NCI-H2107 (cell line): ENCODE measurements at places on chromosomes 16 and 17.

DNA sequence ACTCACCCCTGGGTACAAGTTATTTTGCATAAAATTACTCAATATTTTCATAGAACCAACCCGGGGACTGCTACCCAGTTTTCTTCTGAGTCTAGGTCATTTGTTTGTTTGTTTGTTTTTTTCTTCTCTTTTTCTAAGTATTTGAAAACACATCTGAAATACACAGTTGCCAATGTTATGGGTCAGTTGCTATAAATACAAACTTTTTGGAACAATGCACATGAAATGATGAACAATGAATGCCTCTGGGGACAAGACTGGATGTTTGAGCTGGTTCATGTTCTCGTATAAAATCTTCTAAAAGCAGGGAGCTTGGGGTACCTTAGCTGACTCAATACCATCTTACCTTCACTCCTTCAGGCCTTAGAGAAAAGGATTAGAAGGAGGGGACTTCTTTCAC, 30.5 kb downstream of the TMEM238L start:
- DNase-seq = no peak

DNA sequence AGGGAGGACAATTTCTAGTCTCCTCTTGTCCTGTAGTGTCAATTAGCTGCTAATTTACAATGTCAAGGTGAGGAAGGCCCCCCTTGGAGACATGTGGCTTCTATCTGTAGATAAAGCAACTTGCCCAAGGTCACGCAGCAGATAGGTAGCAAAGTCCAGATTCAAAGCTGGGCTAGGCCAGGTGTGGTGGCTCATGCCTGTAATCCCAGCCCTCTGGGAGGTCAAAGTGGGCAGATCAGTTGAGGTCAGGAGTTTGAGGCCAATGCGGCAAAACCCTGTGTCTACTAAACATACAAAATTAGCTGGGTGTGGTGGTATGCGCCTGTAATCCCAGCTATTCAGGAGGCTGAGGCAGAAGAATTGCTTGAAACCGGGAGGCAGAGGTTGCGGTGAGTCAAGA, 11.1 kb downstream of the TRPV3 start:
- DNase-seq = no peak

- no peak for DNase-seq
These were observed 45.2 kb downstream of the NUP93 start for GRCh38 chr16:56775162-56775561.

- DNase-seq = no peak
These were observed 26.8 kb downstream of the NLRP1 start for GRCh38 chr17:5557485-5557884.

- no peak for DNase-seq
These were observed 6.9 kb upstream of the C16orf78 start for GRCh38 chr16:49366669-49367068.

DNA sequence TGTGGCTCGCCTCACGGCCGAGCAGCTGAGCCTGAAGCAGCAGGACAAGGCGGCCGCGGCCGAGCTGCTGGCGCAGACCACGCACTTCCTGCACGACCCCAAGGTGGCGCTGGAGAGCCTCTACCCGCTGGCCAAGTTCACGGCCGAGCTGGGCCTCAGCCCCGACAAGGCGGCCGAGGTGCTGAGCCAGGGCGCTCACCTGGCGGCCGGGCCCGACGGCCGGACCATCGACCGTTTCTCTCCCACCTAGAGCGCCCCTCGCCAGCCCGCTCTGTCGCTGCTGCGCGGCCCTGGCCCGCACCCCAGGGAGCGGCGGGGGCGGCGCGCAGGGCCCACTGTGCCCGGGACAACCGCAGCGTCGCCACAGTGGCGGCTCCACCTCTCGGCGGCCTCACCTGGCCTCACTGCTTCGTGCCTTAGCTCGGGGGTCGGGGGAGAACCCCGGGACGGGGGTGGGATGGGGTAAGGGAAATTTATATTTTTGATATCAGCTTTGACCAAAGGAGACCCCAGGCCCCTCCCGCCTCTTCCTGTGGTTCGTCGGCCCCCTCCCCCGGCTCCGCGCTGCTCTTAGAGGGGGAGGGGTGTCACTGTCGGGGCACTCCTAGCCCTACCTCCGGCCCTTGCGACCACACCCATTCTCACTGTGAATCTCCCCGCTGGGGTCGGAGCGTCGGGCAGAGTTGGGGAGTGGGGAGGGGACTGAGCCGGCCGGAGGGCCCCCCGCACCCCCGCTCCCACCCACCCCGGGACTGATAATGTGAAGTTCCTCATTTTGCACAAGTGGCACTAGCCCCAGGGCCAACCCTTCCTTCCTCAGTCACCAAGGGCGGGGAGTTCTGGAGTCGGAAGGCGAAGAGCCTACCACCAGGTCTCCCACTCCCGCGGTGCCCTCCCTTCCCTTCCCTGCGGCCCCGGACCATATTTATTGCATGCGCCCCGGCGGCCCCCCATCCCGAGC, 4.0 kb downstream of the HIC1 start:
- no peak for DNase-seq

DNA sequence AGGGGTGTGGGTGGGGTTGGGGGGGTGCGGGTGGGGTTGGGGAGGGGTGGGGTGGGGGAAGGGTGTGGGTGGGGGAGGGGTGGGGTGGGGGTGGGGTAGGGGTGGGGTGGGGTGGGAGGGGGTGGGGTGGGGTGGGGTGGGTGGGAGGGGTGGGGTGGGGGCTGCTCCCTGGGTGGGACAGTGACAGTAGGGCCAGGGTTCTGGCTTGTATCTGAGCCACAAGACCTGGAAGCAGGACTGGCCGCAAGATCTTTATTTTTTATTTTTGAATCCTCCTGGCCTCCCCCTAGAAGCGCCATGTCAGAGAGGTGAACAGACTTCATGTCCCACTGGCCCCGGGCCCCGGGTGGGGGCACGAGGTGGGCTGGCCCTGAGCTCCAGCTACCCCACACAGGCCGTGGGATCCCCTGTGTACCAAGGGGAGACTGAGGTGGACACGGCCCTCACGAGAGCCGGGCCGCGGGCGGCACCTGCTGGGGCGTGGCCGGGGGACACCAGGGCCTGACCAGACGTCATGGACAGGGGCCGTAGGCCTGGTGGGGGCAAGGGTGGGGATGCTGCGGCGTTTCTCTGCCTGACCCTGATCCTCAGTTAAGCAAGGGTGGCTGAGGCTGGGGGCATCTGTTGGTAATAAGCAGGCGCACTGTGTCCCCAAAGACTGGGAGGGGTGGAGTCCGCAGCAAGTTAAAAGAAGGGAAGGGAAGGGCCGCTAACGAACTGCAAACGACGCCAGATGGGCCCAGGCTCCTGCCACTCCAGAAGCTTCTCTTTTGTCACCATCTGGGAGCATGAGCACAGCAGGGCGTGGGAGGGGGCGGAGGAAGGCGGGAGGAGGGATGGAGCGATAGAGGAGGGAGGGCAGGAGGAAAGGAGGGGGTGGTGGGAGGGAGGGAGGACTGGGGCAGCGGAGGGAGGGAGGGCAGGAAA, 22.3 kb upstream of the PABPN1L start:
- no peak for DNase-seq

DNA sequence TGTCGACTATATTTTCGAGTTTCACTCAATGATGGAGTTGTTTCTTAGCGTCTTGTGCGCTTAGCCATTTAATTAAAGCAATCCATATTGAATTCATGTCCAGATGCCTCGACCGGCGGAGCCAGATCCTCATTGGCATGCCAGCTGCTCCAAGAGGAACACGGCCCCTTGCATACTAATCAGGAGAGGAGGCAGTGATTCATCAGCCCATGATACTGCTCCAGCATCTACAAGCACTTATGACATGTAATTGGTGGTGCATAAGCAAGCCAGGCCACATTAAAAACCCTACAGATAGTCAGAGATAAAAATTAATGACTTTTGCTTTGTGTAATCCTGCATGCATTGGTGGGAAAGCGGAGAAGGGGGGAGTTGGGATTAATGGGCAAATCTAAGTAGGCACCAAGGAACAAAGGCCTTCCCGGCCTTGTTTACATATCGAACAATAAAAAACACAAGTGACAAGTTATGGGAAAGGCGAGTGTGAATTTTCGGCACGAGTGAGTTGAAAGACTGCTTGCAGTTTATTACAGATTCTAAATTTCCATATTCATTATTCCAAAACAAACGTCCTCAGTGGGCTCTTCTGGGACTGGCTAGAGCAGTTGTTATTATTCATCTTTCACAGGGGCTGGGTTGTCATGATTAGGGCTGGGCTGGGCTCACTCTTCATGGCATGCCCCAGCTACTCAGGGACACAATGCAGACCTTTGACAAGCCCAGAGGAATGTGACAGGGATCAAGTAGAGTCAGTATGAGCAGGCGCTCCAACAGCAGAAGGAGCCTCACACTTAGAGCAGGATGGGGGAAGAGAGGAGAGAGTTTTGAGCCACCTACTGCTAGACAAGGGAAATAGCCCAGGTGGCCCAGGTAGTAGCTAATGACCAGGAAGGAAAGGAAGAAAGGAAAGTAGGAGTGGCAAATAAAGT, 281.7 kb upstream of the ZFHX3 start:
- no peak for DNase-seq

DNA sequence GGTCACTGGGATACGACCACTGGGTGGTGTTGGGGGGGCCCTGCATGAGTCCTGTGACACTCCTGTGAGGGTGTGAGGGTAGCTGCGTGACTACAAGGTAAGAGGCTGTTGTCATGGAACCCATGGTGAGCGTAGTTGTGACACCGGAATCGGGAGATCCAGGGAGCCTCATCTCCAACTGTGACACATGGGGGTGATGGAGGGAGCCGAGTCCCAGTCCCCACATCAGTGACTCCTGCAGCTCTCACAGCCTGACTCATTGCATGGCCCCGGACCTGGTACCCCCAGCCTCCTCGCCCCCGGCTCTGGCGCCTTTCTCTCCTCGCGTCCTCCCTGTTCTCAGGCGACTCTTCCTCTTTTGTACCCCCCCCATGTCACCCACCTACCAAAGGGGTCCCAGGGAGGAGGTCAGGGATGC, 14.2 kb downstream of the CDH16 start:
- no peak for DNase-seq

- no peak for DNase-seq
These were observed 587 bp downstream of the SNX20 start for GRCh38 chr16:50680556-50680893.

DNA sequence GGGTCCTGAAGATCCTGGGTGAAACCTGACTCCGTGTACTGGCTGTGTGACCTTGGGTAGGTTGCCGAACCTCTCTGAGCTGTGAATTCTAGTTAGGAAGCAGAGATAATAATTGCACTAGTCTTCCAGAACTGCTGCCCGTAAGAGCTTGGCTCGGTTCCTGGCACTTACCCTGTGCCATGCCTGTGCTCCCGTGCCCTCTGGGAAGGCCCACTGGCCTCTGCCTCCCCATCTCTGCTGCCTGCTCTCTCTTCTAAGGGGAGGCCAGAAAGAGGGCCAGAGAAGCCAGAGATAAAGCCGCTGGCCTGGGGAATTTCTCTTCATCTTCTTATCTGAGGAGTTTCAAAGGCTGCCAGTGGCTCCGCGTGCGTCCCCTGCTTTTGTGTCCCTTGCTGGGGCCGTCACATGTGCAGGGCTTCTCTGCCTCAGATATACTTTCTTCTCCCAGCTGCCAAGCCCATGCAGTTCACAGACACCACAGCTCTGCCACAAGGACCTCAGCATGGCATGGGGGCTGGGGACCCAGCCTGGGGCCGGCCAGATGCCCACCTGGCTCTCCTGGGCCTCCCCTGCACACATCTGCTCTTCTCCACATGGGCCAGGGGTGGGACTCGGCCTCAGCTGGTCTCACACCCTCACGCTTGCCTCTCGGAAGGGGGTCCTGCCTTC, 145.2 kb downstream of the SDK2 start:
- DNase-seq = no peak

- DNase-seq = no peak
These were observed 2.0 kb downstream of the CORO7 start for GRCh38 chr16:4414187-4414917.

- DNase-seq = no peak
These were observed 2.2 kb upstream of the SMTNL2 start for GRCh38 chr17:4582101-4582501.

- DNase-seq = no peak
These were observed 68.3 kb downstream of the WIPI1 start for GRCh38 chr17:68389041-68389440.

DNA sequence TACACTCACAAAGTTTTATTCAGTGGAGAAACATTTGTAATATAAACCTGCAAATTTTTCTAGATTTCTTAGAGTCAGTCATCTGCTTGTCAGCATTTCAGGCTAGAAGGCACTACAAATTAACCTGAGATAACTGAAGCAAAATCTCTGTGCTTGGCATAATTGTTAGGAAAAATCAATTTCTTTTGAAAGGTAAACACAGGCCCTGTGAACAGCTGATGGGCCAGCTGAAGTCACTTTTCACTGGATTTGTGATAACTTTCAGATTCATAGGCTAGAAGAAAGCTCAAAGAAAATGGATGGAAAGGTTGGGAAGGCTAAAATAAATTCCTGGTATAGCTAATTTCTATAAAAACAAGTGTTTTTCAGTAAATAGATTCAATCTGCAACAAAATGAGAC, 34.0 kb upstream of the SLC6A2 start:
- no peak for DNase-seq

- DNase-seq = no peak
These were observed 55.4 kb downstream of the CREBBP start for GRCh38 chr16:3825103-3825502.

- DNase-seq = no peak
These were observed 7.2 kb downstream of the KIAA0753 start for GRCh38 chr17:6633263-6633662.

DNA sequence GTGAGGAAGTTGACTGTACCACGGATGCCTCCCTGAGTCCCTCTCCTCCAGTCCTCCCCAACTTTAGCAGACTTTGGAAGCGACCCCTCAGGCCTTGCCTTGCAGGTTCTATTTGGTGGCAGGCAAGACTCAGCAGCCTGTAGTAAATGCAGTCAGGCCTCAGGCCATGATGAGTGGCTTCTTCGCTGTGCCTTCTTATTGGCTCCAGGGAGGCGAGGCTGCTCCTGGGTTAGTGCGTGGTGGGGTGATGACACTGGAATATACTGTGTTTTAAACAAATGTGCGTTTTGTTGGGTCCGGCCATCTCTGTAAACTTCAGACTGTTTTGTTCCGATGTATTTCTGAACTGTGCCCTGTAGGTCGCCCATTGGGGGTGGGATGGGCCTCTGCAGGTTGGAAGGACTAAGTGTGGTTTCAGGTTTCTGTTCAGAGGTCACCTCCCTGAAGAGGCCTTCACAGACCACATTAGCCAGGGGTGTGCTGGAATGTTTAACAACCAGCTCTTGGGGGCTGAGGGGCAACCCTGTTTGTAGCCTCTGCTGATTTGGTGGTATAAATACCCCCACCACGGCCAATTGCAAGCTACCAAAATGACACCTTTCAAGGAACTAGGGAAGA, 62.5 kb downstream of the CYLD start:
- no peak for DNase-seq

DNA sequence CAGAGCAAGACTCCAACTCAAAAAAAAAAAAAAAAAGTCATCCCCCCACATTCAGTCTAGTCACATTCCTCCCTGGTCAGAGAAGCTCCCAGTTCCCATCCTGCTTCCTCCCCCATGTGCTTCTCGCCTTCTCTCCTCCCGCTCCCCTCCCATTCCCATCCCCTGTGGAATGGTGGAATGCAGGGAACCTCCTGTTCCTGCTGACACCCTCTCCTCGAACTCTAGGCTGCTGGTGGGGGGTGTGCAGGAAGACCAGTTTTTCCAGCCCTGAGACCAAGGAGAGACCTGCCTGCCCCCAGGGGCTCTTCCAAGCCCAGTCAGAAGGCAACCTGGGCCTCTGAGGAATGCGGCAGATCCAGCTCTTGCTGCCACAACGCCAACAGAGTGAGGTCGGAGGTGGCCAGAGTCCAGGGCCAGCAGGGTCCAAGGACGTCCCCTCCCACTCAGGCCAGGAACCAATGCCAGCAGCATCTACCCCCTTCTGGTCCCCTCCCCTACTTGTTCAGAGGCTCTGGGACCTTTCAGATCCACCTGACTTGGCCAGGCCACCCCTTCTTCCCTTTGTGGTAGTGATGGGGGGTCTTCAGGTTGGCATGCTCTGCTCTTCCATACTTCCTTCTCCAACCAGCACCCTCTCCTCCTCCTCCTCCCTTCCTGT, 39.3 kb upstream of the TAC4 start:
- DNase-seq = no peak
